ENCODE measurements at places on chromosomes 2 and 18. TPM values are rescaled to one million over a fixed set of nuclear protein-coding genes. Genes with fewer than 3 reads are reported as not detected.

GRCh38 chr2:205706769-205707381 is 24.6 kb downstream of the NRP2 start:
- peak; percentile 91 for DNase-seq

- DNase-seq: peak; percentile 39
Measured at GRCh38 chr2:105287692-105288091, 41.8 kb downstream of the TGFBRAP1 start.

GRCh38 chr2:6929196-6929819 is 12.1 kb downstream of the RNF144A start:
- no peak for DNase-seq

DNA sequence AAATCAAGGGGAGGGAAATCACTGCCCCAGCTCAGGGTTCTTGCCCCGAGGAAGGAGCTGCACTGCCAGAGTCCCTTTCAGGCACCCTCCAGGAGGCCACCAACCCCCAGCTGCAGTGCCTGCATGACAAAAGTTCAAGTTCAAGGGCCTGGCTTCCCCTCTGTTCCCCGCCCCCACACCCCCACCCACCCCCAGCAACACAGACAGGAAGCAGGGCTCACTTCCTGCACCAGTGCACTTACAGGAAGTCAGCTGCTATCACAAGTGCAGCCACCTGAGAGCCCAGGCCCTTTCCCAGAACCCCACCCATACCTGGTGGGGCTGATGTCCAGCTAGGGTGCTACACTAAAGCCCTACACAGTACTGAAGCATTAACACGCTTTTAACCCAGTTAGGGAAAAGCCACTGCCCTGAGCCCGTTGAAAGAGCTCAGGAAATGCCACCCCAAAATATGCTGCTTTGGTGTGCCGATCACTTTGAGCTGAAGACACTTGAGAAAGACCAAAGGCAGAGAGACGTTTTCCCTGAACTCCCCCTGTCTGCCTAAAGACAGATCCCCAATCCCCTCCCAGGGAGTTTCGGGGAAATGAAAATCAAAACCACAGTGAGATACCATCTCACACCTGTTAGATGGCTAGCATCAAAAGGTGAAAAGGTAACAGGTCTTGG is 109.9 kb upstream of the CAB39 start:
- DNase-seq: no peak

DNA sequence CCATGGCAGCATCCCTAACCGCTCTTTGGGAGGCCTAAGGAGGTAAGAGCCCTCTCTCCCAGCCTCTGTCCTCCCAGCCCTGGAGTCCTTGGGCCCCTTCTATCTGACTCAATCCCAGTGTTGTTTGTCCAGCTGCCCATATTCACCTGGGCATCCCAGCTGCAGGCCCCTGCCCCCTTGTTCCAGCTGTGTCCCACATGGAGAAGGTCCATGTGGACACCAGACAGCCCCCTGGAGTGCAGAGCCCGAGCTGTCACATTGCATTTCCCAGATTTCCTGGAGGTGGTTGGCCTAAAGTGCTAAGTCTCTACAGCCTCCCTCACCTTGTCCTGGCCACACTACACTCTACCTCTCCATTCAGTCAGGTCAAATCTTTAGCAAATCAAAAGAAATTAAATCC is 42.5 kb downstream of the PSD4 start:
- peak; percentile 34 for DNase-seq

DNA sequence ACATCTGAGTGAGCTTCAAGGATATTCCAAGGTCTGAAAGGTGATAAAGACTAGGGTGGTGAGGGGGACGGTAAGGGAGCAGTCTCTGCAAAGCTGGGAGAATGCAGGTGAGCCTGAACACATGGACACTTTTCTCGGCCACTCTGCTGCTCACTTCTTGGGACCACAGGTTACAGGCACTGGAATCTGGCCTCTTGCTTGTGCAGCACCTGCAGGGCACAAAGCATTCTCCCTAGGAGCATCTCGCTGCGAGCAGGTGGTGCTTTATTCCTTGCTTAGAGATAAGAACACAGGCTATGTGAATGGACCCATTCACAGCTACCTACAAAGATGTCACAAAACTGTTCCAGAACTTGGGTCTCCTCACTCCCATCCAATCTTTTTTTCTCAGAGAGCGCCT is 153.2 kb downstream of the DDX1 start:
- no peak for DNase-seq

DNA sequence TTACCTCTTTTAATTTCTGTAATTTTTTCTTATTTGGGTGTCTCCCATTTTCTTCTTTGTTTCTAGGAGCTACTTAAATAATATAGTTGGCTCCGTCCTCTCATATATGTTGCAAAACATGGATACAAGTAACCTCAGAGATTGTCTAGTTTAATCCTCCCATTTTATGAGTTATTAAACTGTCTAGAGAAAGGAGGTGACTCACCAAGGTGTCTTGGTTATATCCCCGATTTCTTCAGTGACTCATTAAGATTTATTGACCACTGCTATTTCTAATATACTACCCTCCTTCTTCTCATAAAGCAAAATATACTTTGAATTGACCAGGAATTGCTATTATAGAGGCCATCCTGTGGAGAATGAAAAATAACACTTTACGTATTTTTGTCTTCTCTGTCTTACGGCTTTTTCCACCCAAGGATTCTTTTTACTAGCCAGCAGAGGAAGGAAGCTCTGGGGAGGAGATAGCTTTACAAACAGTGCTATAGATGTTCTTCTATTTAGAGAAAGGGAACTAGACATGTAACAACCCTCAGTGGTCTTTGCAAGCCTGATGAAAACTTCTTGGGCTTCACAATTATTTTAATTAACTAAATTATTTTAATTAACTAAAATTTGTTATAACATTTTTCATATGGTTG is 300.4 kb upstream of the TNP1 start:
- no peak for DNase-seq

DNA sequence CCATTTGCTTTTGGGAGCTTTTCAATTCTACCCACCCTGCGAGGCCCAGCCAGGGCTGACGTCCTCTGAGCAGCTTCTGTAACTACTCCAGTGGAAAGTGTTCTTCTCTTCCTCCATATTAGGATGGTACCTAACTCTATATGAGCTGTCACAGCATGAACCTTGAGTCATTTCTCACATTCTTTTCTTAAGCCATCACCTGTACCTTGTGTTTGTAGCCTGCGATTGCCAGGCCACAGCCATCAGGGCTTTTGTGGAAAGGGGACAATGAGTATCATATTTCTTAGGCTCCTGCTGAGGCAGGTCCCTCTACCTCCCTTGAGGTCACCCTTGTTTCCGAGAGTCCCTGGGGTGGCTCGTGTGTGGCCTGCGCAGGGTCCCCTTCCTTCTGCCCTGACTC is 144.5 kb upstream of the DLX2 start:
- no peak for DNase-seq

GRCh38 chr2:238891457-238892203 is 43.7 kb downstream of the TWIST2 start:
- DNase-seq: no peak

DNA sequence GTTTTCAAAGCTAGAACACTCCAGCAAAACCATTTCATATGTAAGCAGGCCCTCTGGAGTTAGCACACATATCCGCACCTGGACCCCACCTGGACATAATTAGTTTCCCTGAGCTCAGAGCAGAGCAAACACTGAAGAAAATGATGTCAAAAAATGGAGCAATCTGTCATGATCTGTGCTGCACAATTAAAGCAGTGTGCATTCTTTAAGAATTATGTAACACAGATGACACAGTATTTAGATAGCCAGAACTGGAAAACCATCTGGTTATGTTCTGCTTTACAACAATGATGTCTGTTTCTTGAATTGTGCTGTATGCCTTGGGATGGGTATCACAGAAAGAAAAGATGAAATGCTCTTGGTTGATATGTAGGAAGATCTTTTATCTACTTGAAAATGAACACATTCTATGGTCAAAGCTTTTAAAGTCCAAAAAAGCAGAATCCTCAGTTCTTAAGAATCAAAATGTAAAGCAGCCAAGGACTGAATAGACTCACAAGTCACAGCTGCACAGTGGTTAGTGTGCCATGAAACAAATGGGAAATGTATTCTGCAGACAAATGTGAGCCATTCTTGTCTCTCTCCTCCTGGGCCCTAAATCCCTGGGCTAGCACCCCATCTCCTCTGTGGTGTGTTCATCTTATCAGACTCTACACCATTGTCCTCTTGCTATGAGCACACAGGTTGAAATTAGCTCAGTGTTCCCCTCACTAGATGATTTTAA is 36.8 kb downstream of the HRH4 start:
- no peak for DNase-seq

DNA sequence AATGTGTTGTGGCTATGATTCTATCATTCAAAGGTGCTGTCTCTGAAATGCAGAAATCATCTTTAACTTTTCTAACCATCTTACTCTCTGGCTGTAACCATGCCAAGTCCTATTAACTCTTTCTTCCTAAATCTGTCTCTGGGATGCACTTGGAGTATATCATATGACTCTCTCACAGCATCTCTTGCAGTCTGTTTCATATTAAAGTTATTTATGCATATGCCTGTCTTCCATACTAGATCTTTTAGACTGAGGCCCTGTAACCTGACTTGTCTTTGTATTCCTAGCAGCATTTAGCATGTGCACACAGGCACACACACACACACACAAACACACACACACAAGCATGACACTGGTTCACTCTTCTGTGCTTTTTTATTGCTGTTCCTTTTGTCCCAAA is 320.6 kb downstream of the ETAA1 start:
- DNase-seq: no peak

GRCh38 chr2:98063291-98063854 is 23.6 kb upstream of the VWA3B start:
- no peak for DNase-seq

GRCh38 chr2:168033966-168034365 is 213.4 kb downstream of the STK39 start:
- no peak for DNase-seq

Gene FOXD4L1
- 2.0 TPM for total RNA-seq

Gene SERPINB7
- not detected for total RNA-seq

Gene SH3BP4
- 40.3 TPM for total RNA-seq

Gene NRP2
- 29.3 TPM for total RNA-seq

Gene ASIC4
- total RNA-seq: not detected

Gene PNPT1
- 20.7 TPM for total RNA-seq

Gene UGT1A10
- total RNA-seq: not detected

Gene C2orf92
- total RNA-seq: 25.4 TPM

Gene CROCC2
- not detected for total RNA-seq

All from thyroid gland (tissue), 4 donors.